ENCODE measurements at places on chromosomes 4 and X.
A peak's percentile ranks its signal among the peaks of the same experiment; 100 is the strongest.

- DNase-seq = no peak
Observed at GRCh38 chrX:121254336-121254735, 206.9 kb downstream of the GLUD2 start.

GRCh38 chrX:7522860-7523259, 320.1 kb upstream of the VCX start:
- DNase-seq = no peak

- no peak for DNase-seq
Observed at GRCh38 chrX:109911046-109911445, 91.9 kb upstream of the TMEM164 start.

GRCh38 chrX:39144323-39144722, 343.1 kb downstream of the MID1IP1 start:
- no peak for DNase-seq

GRCh38 chr4:8323947-8324555, 54.5 kb downstream of the HTRA3 start:
- no peak for DNase-seq

DNA sequence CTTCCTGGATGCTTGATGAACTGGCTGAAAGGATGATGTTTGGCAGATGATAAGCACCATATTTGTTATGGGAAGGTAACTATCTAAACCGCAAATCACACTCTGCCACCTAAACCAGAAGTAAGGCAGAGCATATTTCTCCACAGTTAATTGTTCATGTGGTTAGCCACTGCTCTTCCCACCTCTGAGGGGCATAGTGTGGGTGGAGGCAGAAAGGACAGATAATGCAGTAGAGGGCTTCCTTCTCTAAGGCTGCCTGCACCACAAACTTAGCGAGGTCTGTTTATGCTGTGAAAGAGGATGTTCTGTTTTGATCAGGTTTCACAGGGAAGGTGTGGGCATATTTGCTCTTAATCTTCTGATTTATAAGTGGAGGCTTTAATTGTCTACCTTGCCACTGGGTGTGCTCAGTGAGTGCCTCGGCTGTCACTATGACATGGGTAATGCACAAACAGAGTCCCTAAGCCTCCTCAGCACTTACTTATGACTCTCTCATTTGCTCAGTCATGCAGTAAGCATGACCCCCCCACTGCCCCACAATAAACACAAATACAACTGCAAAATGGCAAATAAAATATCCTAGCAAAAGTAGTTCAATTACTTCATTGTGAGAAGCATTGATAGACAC, 401.0 kb downstream of the TMA16 start:
- no peak for DNase-seq

DNA sequence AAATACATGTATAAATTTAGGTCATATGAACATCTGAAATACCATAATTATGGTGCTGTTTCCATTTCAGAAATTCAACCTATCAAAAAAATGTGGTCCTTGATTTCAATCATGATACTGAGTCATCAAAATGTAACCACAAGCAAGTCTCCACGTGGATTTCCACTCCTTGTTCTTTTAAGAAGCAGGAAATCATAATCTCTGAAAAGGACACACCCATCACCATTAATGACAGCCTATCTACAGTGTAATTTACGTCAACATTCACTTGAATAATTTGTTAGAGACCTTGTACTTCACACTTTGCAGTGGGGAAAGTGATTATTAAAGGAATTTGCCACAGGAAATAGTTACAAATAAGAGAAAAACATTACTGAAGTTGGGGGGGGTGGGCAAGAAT, 17.7 kb upstream of the SLC7A11 start:
- DNase-seq = no peak

- DNase-seq = no peak
Observed at GRCh38 chr4:184838249-184839074, 12.7 kb upstream of the ACSL1 start.

DNA sequence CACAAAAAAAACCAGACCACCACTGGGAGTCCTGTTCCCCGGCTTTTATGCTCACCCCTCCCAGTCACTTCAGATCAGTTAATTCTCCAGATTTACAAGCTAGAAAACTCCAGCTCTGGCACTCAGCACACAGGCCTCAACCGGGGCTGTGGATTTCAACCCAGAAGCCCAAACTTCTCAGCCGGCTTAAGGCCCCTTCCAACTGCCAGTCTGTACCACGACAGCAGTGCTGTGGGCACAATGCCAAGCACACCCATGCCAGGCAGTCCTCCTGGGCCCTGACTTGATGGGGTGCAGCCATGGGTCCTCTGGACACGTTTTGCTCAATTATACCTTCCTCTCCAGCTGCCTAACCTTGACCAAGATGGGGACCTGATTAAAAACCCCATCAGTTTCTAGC, 12.2 kb downstream of the SOD3 start:
- no peak for DNase-seq

GRCh38 chr4:5120468-5120867, 69.2 kb downstream of the STK32B start:
- DNase-seq = no peak

DNA sequence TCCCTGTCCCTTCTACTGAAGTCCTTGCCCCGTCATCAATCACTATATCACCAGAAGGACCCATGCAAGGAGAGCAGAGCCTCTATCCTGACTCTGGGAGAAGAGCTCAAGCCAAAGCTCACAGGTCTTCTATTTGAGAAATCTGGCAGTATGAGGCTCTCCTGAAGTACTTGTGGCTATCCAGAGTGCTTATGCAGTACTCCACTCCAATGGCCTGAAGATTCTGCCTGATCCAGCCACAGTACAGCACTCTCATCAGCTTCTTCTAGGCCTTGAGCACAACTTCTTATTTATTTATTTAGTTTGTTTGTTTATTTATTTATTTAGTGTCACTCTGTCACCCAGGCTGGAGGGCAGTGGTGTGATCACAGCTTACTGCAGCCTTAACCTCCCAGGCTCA, 13.0 kb downstream of the USP26 start:
- no peak for DNase-seq

GRCh38 chr4:8370835-8371595, 69.5 kb downstream of the ACOX3 start:
- no peak for DNase-seq

DNA sequence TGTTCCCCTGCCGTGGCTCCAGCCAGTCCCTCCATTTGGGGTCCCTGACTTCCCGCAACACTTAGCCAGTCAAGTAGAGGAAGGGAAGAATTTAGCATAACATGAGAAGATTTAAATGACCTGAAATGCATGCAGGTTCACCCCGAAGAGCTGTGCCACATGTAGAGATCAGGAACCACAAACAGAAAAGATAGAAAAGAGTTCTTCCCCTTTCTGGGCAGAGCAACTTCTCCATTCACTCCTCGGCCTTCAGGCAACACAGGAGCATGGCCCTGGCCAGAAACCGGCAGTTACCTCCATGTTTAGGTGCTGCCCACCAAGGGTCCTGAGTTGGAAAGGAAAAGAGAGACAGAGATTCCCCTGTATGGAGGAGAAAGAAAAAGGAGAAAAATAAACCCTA, 5.2 kb downstream of the NLRP2B start:
- DNase-seq = no peak

GRCh38 chr4:24594887-24595286, 10.5 kb upstream of the DHX15 start:
- DNase-seq = no peak

GRCh38 chr4:12965334-12965733, 518.8 kb downstream of the RAB28 start:
- DNase-seq = no peak

DNA sequence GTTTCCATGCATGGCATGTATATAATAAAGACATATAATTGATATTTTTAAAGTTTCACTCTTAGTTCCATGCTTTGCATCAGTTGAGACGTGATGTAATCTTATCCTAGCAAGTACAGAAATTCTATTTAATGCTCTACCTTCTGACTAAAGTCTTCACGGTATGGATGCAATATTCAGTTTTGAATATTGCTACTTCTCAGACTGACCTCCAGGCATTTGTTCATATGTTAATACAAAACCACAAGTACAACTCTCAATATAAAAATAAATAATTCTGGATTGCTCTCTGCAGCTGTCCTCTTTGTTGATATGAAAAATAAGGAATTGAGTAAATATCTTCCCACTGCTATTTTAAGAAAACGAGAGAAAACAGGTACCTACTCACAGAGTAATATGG, 309.8 kb upstream of the HAND2 start:
- DNase-seq = no peak

DNA sequence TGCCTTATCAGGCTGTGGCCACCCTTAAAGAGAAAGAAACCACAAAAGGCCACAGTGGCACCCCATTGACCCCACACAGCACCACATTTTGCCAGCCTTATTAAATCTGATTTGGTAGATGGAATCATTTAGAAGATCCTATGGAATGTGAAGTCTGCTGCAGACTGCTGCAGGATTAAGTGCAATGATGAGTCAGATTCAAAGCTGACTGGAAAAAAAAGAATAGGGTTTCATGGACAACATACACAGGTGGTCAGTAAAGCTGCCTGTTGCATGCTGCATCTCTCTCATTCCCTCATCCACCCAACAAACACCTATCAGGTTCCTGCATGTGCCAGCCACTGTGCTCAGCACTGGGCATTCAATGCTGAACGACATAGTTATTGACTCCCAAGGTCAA, 56.6 kb downstream of the CHST7 start:
- DNase-seq = no peak

DNA sequence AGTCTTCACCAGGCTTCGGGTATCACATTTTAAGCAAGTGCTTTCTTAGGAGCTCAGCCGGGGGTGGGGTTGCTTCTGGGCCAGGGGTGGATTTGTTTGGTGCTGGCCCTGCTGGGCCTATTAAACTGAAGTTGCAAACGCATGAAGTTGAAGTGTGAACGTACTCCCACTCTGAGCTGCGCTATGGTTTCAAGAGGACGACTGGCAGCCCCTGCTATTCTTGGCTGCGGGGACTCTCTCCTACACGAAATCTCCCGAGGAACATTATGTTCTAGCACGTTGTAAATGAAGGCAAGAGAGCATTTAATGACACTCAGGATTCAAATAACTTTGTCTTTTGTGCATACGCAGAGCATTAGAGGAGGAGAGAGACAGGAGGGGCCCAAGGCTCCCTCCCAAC, 401.3 kb upstream of the BOD1L1 start:
- peak; percentile 80 for DNase-seq

DNA sequence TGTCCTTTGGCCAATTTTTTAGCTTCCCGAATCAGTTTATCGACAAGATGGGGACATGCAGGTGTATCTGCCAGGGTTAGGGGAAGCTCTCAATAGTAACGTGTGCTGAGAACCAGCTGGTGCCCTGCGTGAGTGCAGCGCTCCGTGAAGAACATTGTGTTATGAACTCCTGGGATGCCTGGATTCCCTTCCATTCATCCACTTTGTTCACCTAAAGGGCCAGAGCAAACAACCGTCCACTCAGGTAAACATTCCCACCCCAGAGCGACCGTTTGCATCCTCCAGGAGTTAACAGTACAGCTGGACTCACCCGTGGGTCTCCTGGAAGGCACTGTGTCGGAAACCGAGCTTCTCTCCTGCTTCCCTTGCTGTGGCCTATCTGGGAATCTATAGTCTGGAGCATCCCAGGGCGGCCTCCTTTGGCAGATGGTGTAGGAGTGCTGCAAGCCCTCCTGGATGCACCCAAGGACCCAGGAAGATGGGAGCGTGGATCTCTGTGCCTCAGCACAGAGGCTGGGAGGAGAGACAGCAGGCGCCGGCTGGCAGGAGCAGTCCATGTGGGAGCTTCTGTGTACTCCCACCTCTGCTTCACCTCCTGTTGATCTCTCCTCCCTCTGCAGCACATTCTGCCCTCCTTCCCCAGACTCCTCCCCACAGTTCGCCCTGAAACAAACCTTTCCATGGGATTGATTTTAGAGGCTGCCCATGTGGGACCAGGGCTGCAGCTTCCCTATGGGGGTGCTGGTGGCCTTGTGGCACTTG, 62.7 kb downstream of the SHROOM2 start:
- no peak for DNase-seq

GRCh38 chrX:150270622-150271021, 92.5 kb upstream of the MAMLD1 start:
- no peak for DNase-seq

- no peak for DNase-seq
Observed at GRCh38 chrX:154719132-154719675, 31.7 kb downstream of the GAB3 start.

- DNase-seq = no peak
Observed at GRCh38 chrX:108020631-108021030, 24.2 kb upstream of the VSIG1 start.

- no peak for DNase-seq
Observed at GRCh38 chrX:70049406-70049805, 332 bp downstream of the AWAT2 start.

DNA sequence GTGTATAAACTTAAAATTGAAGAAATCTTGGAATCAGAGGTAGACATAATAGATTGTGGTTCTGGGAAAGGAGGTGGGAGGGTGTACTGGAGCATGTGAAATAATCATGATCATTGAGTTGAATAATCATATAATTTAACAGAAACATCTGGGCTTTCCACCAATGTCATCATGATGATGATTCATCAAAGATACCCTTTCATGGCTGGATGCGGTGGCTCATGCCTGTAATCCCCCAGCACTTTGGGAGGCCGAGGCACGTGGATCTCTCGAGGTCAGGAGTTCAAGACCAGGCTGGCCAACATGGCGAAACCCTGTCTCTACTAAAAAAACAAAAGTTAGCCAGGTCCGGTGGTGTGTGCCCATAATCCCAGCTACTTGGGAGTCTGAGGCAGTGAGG, 6.7 kb upstream of the RUFY3 start:
- no peak for DNase-seq

- no peak for DNase-seq
Observed at GRCh38 chr4:176125063-176125462, 59.4 kb downstream of the WDR17 start.

DNA sequence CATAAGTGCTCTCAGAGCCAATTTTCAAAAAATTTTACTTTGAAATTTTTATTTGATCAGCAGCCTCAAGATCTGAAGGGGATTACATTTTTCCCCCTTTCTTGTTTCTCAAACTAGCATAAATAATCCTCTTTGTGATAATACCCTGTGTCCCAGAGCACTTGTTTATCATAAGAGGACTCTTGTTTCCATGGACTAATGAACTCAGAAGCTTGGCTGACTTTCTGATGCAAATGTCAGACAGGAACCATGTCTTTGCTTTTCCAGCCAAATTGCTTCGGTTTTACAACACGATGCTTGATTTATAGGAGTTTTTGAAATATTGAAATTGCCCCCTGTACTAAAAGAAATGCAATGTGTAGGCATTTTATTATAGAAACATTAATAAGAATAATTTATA, 859.3 kb upstream of the LCORL start:
- no peak for DNase-seq

GRCh38 chr4:142752202-142752786, 93.8 kb downstream of the INPP4B start:
- no peak for DNase-seq

DNA sequence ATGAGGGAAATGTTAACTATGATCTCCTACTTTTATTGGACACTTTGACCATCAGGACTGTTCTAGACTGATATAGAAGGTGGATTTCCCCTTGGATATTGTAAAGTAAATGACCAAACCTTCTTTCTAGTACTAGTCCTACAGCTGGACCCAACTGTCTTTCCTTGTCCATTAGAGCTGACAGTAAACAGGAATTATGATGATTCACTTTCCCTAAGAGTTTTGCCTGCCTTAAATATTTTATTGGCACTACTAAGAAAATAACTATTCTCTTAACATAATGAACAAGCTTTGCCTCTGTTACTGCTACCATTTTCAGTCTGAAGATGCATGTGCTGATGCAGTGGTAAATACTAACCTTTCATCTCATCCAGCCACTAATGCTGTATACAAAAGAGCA, 915.4 kb downstream of the CENPC start:
- no peak for DNase-seq
